Foreskin keratinocyte (primary cell): ENCODE measurements at places on chromosomes 1 and 21. TPM values are rescaled to one million over a fixed set of nuclear protein-coding genes. Genes with fewer than 3 reads are reported as not detected.

KTI12 gene
- 12.3 and 12.8 TPM in 2 replicates for polyA plus RNA-seq

ESPN gene
- polyA plus RNA-seq: 2.5 and 2.8 TPM in 2 replicates

S100A8 gene
- polyA plus RNA-seq: 5.5 and 6.2 TPM in 2 replicates

CR1 gene
- polyA plus RNA-seq: not detected in 2 replicates

RIPK4 gene
- 18.9 and 23.8 TPM in 2 replicates for polyA plus RNA-seq

HSF2BP gene
- polyA plus RNA-seq: 3.4 and 4.2 TPM in 2 replicates

KRTAP13-2 gene
- polyA plus RNA-seq: not detected in 2 replicates

SUSD4 gene
- polyA plus RNA-seq: 1.2 and 1.5 TPM in 2 replicates

FCRL6 gene
- not detected in 2 replicates for polyA plus RNA-seq
